ENCODE measurements at places on chromosomes 13 and 19.

- no peak for DNase-seq
Observed at GRCh38 chr19:19500975-19501644, 14.2 kb downstream of the TSSK6 start.

DNA sequence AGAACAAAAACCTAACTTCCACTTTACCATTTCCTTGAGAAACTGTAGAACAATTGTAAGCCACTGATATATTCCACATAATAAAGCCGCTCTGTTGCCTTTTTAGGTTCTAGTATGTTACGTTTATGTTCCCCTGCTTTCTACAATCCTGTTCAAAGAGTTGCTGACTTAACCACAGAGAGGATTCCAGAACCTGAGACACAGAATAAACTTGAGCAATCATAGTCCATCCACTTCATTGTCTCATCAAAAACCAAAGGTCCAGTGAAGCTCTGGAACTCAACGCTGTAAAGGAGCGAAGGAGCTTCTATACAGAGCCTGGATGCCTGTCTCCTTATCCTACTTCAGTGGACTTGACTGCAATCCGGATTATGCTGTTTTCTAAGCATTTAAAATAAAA, 4.6 kb downstream of the STARD13 start:
- DNase-seq = no peak

GRCh38 chr13:106087201-106087600, 448.3 kb downstream of the EFNB2 start:
- no peak for DNase-seq

- no peak for DNase-seq
Observed at GRCh38 chr19:47020132-47020805, 632 bp downstream of the NPAS1 start.

DNA sequence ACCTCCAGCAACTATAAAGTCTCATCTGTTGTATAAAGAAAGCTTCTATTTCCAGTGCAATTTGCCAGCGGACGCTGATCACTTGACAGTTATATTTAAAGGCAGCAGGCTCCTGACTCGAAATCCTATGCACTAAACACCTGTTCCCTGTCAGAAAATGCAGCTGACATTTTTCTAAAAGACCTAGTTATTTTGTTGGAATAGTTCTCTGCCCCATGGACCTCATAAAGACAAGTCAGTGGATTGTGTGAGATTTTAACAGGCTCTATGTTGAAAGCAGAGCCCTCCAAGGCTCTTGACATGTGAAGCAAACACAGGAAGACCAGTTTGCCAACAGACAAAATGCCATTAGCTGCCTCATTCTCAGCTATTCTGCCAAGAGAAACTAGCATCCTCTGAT, 304.7 kb upstream of the KLF12 start:
- no peak for DNase-seq

- no peak for DNase-seq
Observed at GRCh38 chr13:67841071-67841470, 610.9 kb upstream of the PCDH9 start.
